Activated CD4-positive, alpha-beta T cell treated with anti-CD3 and anti-CD28 coated beads for 36 hours (primary cell): ENCODE measurements at places on chromosomes 7 and 10. TPM values are rescaled to one million over a fixed set of nuclear protein-coding genes. Genes with fewer than 3 reads are reported as not detected.

EPC1 gene
- total RNA-seq = 28.8 TPM

FAS gene
- total RNA-seq = 34.1 TPM

TAS2R40 gene
- total RNA-seq = not detected

PDE6C gene
- not detected for total RNA-seq

LIPK gene
- not detected for total RNA-seq

NCF1 gene
- 0.35 TPM for total RNA-seq

GRCh38 chr10:109852475-109853037 lies 70.8 kb downstream of the XPNPEP1 start:
- no peaks in the 10 kb centered on the region for H3K36me3 ChIP-seq
- H3K4me3 ChIP-seq = no peak overlapping the region
- H3K27me3 ChIP-seq = peaks cover 2% of the 10 kb centered on the region
- H3K27ac ChIP-seq = no peak overlapping the region

- H3K4me3 ChIP-seq = no peak overlapping the region
- no peaks in the 10 kb centered on the region for H3K4me1 ChIP-seq
- no peak overlapping the region for H3K27ac ChIP-seq
- no peaks in the 10 kb centered on the region for H3K36me3 ChIP-seq
These were observed 172.9 kb downstream of the DKK1 start for GRCh38 chr10:52486840-52487611.

DNA sequence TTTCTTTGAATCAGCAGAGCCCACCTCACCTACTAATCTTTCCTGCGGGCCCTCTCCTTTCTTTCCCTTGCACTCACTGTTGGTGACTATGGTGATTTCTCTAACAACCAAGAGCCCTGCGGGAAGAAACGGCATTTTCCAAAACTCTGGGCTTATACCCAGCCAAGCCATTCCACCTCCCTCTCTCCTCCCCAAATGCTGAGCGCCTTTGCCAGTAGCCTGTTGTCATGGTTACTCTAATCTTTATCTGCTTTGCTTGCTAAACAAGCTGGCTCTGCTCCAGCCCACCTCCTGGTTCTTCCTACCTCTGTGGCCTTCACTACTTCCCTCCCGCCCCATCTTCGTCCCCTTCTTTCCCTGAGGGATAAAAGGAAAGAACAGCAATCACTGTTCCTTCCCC lies 86.7 kb downstream of the DGKI start:
- no peak for DNase-seq
- no peak overlapping the region for H3K27ac ChIP-seq
- no peaks in the 10 kb centered on the region for H3K36me3 ChIP-seq
- H3K27me3 ChIP-seq = peaks cover 8% of the 10 kb centered on the region

DNA sequence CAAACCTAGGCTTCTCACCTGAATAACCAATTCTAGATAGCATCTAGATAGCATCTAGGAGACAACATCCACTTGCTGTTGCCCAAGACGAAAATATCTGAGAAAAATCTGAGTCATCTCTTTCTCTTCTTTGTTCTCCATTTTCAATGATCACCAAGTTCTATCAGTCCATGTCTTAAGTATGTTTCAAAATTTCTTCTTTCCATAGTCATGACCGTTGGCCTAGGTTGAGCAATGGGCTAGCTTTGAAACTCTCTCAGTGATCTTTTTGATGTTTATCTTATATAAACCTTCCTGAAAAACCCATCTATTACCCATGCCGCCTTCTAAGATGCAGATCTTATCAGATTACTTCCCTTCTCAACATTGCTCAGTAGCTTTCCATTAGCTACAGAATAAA lies 23.4 kb upstream of the CASD1 start:
- DNase-seq = no peak
- no peaks in the 10 kb centered on the region for H3K36me3 ChIP-seq
- peaks cover 38% of the 10 kb centered on the region for H3K27me3 ChIP-seq
- no peaks in the 10 kb centered on the region for H3K4me1 ChIP-seq

GRCh38 chr10:21519397-21519933 lies 6.0 kb downstream of the SKIDA1 start:
- H3K27me3 ChIP-seq = peaks cover 65% of the 10 kb centered on the region
- H3K4me3 ChIP-seq = peak overlapping the region; percentile 78
- peak overlapping the region; percentile 44 for H3K27ac ChIP-seq
- H3K4me1 ChIP-seq = peaks cover 34% of the 10 kb centered on the region
- no peak for DNase-seq
- no peaks in the 10 kb centered on the region for H3K36me3 ChIP-seq

- no peak for DNase-seq
- H3K4me1 ChIP-seq = peaks cover 9% of the 10 kb centered on the region
- H3K27me3 ChIP-seq = no peaks in the 10 kb centered on the region
- H3K4me3 ChIP-seq = no peak overlapping the region
- no peak overlapping the region for H3K27ac ChIP-seq
These were observed 614.0 kb downstream of the AUTS2 start for GRCh38 chr7:70212281-70212680.

DNA sequence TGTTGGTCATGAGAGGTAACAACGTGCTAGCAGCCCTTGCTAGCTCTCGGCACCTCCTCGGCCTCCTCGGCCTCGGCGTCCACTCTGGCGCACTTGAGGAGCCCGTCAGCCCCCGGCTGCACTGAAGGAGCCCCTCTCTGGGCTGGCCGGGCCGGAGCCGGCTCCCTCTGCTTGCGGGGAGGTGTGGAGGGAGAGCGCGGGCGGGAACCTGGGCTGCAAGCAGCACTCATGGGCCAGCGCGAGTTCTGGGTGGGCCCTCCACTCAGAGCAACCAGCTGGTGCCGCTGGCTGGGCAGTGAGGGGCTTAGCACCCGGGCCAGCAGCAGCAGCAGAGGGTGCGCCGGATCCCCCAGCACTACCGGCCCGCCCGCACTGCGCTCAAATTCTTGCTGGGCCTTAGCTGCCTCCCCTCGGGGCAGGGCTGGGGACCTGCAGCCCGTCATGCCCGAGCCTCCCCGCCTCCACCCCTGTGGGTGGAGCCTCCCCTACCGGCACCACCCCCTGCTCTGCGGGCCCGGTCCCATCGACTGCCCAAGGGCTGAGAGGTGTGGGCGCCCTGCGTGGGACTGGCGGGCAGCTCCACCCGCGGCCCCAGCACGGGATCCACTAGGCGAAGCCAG lies 96.1 kb downstream of the PAXIP1 start:
- no peak for DNase-seq
- H3K27me3 ChIP-seq = peaks cover 2% of the 10 kb centered on the region
- no peak overlapping the region for H3K4me3 ChIP-seq
- H3K4me1 ChIP-seq = no peaks in the 10 kb centered on the region
- H3K36me3 ChIP-seq = no peaks in the 10 kb centered on the region

GRCh38 chr10:3907514-3907913 lies 122.5 kb upstream of the KLF6 start:
- DNase-seq = no peak
- H3K27me3 ChIP-seq = no peaks in the 10 kb centered on the region
- no peak overlapping the region for H3K4me3 ChIP-seq
- no peak overlapping the region for H3K27ac ChIP-seq
- H3K36me3 ChIP-seq = no peaks in the 10 kb centered on the region
- H3K4me1 ChIP-seq = peaks cover 12% of the 10 kb centered on the region

DNA sequence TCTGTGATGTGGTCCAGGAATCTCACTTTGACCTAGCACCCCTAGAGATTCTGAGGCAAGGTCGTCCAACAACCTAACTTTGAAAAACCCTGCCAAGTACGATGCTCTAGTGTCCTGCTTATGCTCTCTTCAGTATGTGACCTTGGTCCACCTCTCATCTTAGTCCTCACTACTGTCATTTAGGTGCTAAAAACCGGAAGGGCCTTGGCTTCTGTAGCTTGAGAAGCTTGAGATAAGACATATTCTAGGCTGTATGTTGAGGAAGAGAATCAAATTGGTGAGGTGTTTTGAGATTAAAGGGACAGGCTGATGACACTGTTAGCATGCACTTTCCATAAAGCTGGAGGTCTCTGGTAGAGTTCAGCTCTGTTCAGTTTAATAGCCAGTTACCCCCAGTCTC lies 57.0 kb upstream of the MTPN start:
- H3K4me1 ChIP-seq = peaks cover 51% of the 10 kb centered on the region

- no peaks in the 10 kb centered on the region for H3K36me3 ChIP-seq
- no peak overlapping the region for H3K27ac ChIP-seq
- no peak overlapping the region for H3K4me3 ChIP-seq
- no peaks in the 10 kb centered on the region for H3K4me1 ChIP-seq
- no peaks in the 10 kb centered on the region for H3K27me3 ChIP-seq
These were observed 22.5 kb upstream of the UBE2H start for GRCh38 chr7:129975309-129975708.

GRCh38 chr10:110222641-110223297 lies 15.4 kb downstream of the MXI1 start:
- H3K4me1 ChIP-seq = peaks cover 49% of the 10 kb centered on the region
- H3K36me3 ChIP-seq = peaks cover 2% of the 10 kb centered on the region
- no peaks in the 10 kb centered on the region for H3K27me3 ChIP-seq
- H3K27ac ChIP-seq = peak overlapping the region; percentile 88
- no peak for DNase-seq
- H3K4me3 ChIP-seq = peak overlapping the region; percentile 68

GRCh38 chr10:110069502-110069982 lies 61.8 kb downstream of the ADD3 start:
- peak overlapping the region; percentile 57 for H3K4me3 ChIP-seq
- H3K36me3 ChIP-seq = no peaks in the 10 kb centered on the region
- H3K4me1 ChIP-seq = peaks cover 92% of the 10 kb centered on the region
- no peaks in the 10 kb centered on the region for H3K27me3 ChIP-seq
- DNase-seq = no peak

DNA sequence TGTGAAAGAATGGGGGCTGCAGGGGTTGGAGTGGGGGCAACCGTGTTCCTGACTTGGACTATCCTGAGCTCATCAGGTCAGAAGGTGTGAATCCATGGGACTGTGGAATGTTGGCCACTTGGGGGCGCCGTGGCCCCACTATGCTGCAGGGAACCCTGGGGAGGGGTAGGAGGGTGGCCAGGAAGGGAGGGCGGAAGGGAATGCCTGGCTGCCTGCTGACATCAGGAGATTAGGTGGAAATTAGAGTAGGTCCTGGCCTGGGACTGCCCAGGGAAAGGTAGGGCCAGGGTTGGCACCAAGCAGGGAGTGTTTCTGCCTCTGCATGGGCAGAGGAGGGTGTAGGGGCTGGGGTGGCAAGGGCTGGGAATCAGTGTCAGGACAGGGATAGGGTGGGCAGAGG lies 65.8 kb upstream of the PRSS58 start:
- DNase-seq = peak; percentile 73
- H3K27ac ChIP-seq = no peak overlapping the region
- H3K4me3 ChIP-seq = peak overlapping the region; percentile 6
- H3K36me3 ChIP-seq = no peaks in the 10 kb centered on the region
- H3K4me1 ChIP-seq = peaks cover 25% of the 10 kb centered on the region
- peaks cover 2% of the 10 kb centered on the region for H3K27me3 ChIP-seq

GRCh38 chr10:132884041-132884440 lies 58.3 kb downstream of the CFAP46 start:
- H3K36me3 ChIP-seq = no peaks in the 10 kb centered on the region
- no peak overlapping the region for H3K4me3 ChIP-seq
- no peaks in the 10 kb centered on the region for H3K4me1 ChIP-seq

DNA sequence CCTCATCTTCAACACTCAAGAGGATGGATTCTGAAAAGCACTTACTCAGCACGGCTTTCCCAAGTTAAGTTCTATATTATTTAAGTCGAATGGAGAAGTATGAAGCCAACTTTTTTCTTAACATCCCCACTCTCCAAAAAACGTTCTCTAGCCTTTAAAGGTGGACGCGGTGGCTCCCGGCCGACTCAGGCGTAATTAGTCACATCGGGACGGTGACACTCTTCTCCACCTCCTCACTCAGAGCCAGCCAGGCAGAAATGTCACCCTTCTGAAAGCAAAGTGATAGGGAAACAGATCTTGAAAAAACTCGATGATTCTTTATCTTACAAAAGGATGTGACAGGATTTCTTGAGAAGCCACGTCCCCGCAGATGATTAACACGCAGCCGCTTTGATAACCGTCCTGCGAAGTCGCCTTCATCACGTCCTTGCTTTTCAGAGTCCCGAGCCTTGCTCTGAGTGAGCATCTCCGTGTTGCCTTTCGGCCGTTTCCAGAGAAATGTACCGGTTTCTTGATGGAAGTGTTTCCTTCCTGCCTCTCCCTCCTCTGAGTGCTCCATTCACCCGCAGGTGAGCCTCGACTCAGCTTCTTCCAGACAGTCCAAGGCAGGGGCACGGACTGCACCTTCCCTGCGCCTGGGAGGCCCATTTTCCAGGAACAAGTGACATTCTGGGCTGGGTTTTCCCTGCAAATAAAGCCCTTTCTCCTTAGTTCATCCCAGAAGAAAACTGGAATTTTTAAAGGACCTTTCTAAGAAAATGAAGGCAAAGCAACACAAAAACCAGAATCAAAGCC lies 314.8 kb downstream of the DNAJB6 start:
- no peaks in the 10 kb centered on the region for H3K4me1 ChIP-seq
- H3K27ac ChIP-seq = no peak overlapping the region
- H3K27me3 ChIP-seq = no peaks in the 10 kb centered on the region
- H3K4me3 ChIP-seq = no peak overlapping the region

DNA sequence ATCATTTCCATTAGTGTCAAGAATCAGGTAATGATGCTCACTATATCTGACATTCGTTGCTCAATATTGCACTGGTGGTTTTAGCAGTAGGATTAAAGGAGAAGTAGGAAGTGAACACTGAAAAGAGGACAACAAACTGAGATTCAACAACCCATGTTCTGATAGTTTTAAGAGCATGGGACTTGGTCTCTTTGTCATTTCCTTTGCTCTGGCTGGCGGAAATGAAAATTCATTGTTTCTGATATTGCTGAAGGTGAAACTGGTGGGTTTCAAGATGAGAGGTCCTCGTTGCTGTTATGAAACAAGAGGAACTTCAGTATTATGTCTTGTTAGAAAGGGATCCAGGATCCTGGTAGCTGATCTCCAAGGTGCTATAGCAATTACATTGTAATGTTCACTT lies 129.0 kb downstream of the DNAH11 start:
- H3K27ac ChIP-seq = no peak overlapping the region
- H3K4me1 ChIP-seq = peaks cover 4% of the 10 kb centered on the region
- DNase-seq = peak; percentile 6
- no peaks in the 10 kb centered on the region for H3K27me3 ChIP-seq

- no peak for DNase-seq
- H3K27me3 ChIP-seq = no peaks in the 10 kb centered on the region
- H3K4me3 ChIP-seq = no peak overlapping the region
- H3K27ac ChIP-seq = no peak overlapping the region
- H3K4me1 ChIP-seq = peaks cover 27% of the 10 kb centered on the region
These were observed 62.7 kb downstream of the KAT6B start for GRCh38 chr10:74888962-74889661.

DNA sequence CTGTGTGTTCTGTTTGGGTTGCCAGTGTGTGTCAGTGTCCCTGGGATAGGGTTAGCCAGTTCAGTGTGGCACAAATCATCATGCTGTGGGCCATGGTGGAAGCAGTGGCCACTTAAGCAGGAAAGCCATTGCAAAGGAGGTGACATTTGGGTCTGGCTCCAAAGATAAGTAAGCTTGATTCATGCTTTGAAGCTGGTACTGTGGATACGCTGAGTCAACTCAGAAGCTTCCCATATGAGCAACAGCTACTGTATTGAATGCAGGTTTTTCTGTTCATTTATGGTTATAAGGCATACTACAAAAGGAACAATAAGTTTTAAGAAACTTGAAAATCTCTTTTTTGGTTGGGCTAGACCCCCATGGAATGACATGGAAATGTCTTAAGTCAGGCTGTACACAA lies 143.1 kb downstream of the BMPER start:
- H3K27me3 ChIP-seq = no peaks in the 10 kb centered on the region
- DNase-seq = no peak
- H3K4me3 ChIP-seq = no peak overlapping the region
- no peaks in the 10 kb centered on the region for H3K4me1 ChIP-seq
- no peaks in the 10 kb centered on the region for H3K36me3 ChIP-seq
